ENCODE measurements at places on chromosomes 12 and 14.

DNA sequence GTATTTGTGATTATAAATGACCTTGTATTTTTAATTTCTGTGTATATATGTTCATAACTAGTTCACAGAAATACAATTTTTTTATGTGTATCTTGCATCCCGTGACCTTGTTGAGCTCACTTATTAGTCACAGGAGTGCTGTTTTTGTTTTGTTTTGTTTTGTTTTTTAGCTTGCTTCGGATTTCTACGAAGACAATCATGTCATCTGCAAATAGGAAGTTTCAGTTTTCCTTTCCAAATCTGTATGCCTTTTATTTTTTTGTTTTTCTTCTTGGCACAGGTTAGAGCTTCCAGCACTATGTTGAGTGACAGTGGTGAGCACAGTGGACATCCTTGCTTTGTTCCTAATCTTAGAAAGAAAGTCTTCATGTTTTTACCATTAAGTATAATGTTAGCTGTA, 229.2 kb upstream of the GARIN6 start:
- no peak for DNase-seq

DNA sequence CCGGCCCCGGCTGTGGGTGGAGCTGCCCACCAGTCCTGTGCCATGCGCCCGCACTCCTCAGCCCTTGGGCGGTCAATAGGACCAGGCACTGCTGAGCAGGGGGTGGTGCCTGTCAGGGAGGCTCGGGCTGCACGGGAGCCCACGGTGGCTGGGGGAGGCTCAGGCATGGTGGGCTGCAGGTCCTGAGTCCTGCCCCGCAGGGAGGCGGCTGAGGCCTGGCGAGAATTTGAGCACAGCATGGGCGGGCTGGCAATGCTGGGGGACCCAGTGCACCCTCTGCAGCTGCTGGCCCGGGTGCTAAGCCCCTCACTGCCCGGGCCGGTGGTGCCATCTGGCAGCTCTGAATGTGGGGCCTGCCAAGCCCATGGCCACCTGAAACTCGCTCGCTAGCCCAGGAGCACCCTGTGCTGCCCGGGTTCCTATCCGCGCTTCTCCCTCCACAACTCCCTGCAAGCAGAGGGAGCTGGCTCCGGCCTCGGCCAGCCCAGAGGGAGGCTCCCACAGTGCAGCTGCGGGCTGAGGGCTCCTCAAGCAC, 1371.1 kb downstream of the FSCB start:
- DNase-seq, result no peak

- DNase-seq, result no peak
These were observed 115.1 kb upstream of the SLC38A2 start for GRCh38 chr12:46487567-46488131.

DNA sequence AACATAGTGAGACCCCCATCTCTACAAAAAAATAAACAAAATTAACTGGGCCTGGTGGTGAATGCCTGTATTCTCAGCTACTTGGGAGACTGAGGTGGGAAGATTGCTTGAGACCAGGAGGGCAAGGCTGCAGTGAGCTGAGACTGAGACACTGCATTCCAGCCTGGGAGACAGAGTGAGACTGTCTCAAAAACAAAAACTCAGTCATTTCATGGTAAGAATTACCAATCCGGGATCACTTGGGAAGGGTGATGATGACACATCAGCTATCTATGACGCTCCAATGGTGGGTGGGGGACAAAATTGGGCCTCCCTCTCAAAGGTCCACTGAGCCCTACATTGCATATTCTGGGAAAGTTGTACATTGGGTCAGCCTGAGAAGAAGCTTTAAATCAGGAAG, 47.7 kb downstream of the SERPINA3 start:
- DNase-seq, result no peak

DNA sequence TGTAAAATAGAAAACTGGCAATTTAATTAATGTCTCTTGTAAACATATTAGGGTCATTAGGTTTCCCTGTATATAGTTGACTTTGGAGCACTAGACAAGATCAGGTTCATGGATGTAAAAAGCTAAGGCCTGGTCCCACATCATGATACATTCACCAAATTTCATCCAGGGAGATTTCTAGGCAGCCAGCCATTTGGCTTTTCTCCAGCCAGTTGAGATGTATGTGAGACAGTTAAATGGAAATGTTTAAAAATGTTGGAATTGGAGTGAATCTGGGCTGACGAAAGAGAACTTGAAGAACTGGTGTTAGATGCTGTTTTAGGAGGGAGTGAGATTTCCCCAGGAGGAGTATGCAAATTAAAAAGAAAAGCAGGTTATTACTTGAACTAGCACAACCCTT, 41.8 kb upstream of the CLEC14A start:
- DNase-seq, result no peak

DNA sequence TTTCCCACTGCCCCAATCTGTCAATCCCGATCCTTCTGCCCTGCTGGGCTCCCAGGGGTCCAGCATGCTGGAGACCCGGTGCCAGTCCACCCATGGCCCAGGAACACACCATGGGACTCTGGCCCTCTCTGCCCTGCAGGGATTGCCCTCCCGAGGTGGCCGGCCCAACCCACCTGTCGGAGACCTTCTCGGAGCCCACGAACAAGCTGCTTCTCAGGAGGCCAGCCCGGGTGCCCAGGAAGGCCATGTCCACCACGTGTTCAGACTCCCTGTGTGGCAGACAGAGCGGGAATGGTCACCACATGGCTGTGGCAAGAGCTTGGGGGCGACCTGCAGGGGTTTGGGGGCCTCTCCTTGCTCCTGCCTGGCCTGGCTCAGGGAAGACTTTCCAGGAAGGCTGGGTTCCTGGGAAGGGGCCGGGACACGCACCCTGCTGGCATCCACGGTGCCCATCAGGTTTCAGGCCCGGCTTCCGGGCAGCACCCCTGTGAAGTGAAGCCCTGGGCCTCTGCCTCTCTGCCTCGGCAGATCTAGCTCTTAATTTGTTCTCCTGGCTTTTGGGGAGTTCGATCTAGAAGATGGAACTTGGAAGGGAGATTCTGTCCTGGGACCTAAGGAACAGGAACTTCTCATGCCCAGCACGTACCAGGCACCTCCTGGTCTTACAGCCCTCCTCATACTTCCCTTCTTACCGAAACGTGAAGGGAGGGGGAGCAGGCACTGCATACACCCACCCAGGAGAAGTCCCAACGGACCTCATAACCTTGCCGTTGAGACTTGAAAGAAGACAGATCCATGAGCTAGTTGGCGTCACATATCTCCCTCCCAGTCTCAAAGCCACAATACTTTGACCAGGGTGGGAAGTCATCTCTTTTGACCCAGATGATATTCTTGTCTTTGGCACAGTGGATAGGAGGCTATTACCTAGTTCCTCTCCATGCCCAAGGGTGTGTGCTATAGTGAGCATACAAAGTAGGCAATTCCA, 26.3 kb downstream of the LRTM2 start:
- DNase-seq, result no peak

- DNase-seq, result no peak
These were observed 59.3 kb downstream of the TESC start for GRCh38 chr12:117039891-117040309.

GRCh38 chr12:89477633-89478279, 46.8 kb downstream of the GALNT4 start:
- no peak for DNase-seq

- DNase-seq, result no peak
These were observed at the start of gene SIX4 for GRCh38 chr14:60723907-60724618. TSS of gene SIX4 (minus strand) at chr14:60724351. CDS start at chr14:60724074, 277 bp downstream.

DNA sequence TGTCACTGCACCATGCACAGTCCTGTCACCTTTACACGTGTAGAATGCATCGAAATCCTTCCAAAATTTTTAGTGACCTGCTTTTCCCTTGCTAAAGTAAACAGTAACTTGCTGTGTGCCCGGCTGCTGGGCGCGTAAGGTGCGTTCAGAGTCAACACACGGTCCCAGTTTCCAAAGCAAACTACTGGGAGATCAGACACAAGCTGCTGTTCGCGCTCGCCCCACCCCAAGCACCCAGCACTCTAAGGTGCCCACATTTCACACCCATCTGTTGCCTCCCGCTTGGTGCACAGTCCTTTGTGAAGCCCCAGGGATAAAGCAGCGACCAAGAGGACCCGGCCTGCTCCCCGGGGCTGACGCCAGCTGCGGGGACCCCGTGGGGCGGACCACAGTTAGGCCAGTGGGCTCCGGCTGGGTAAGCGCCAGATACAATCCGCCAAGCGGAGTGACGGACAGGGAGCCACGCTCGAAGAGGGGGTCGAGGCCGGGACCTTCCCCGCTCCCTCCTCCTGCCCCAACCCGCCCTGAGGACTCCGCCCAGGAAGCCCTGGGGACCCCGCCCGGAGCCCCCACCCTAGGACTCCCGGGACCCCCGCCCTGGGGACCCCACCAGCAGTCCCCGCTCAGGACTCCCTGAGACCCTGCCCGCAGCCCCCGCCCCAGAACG, 633 bp downstream of the STX2 start:
- DNase-seq, result peak; percentile 33

DNA sequence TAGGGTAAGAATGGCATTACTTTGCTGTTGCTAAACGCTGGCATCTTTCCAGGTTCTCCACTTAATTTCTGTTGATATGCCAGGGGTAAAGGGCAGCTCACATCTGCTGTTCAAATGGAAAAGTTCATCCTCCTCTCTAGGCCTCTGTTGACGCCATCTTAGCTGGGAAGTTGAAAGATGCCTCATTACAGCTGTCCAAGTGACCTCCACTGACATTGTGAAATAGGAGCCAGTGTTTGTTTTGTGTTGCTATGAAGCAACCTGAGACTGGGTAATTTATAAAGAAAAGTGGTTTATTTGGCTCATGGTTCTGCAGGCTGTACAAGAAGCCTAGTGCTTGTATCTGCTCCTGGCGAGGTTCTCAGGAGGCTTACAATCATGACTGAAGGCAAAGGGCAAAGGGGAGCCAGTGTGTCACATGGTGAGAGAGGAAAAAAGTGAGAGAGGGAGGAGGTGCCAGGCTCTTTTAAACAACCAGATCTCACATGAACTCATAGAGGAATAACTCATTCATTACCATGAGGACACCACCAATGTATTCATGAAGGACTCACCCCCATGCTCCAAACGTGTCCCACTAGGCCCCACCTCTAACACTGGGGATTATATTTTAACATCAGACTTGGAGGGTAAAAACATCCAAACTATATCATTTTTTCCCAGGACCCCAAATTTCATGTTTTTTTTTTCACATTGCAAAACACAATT, 3.2 kb upstream of the ADAM21 start:
- DNase-seq, result no peak

DNA sequence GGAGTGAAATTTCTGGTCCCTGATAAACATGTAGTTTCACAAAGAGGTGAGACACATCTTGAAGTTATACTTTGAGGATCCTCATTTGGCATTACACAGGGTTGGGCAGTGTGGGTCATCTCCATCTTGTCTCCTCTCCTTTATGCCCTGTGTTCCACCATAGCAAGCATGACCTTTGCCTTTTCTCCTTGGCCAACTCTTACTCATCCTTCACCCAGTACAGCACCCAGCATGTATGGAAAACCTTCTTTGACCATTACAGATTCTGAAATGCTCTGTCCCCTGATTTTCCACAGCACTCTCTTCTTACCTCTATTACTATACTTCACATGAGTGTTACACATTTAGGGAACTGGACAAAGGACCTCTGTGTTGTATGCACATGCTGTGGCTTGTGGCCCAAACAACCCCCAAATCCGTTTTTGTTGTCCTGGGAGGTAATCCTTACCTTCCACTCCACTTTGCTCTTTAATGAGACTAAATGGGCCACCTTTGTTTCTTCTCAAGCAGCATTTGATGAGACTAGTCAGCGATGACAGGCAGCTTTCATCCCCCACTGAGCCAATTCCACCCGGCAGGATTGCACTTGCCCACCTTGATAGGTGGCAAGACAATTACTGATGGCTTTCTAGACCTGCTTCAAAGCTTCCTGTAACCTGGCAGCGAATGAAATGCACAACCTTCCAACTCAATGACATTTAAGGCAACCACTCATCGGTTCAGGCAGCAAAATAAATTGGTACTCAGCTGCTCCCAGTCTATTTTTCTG, 163.5 kb downstream of the MON2 start:
- no peak for DNase-seq

- no peak for DNase-seq
These were observed 78.1 kb upstream of the NOS1 start for GRCh38 chr12:117439531-117440001.

GRCh38 chr14:96588410-96589257, 86.5 kb downstream of the PAPOLA start:
- DNase-seq, result no peak

DNA sequence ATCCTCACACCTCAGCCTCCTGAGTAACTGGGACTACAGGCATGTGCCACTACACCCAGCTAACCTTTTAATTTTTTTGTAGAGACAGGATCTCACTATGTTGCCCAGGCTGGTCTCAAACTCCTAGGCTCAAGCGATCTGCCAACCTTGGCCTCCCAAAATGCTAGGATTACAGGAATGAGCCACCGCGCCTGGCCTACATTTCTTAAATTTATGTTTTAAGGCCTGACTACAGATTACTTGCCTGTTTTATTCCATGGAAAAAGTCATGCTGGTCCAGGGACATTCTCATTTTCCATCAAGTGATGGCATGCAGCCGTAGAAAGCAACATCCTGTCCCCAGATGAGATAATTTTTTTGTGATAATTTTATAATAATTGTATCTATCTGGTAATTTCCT, 6.1 kb downstream of the CD9 start:
- DNase-seq, result no peak

DNA sequence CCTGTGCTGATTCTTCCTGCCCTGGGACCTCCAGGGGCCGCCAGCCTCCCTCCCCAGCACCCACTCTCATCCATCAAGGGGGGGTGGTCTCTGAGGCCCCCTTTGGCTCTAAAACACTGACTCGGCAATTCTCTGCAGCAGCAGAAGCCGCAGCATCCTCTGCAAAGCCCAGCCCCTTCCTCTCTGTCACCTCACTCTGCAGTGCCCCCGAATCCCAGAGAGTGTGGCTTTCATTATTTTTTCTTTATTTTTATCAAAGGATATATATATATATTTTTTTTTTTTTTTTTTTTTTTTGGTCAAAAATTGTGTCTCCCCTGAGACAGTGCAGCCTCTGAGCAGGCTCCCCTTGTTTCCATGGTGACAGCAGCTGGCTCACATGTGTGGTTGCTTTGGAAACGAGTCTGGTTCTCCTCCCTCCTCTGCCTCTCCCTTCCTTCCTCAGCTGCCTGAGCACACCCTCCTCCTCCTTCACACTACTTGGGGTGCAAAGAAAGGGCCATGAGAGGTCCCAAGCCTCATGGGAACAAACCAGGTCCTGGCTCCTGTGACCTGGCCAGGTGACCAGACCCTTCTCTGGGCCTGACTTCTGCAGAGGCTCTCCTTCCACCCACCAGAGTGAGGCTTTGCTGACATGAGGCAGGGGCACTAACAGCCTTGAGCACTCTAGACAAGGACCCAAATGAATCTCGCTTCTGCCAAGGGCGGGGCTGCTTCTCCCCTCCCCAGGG, 100.5 kb downstream of the LRRC74A start:
- DNase-seq, result peak; percentile 21
